Stimulated activated CD8-positive, alpha-beta memory T cell treated with anti-CD3 and anti-CD28 coated beads, Interleukin-7, amount 100 ng/mL, for 1 hour (primary cell): ENCODE measurements at places on chromosomes 6 and 20.

GRCh38 chr6:26295691-26296555 is 69.1 kb upstream of the BTN3A2 start:
- no peak for DNase-seq

GRCh38 chr6:83042467-83043053 is 23.1 kb downstream of the UBE3D start:
- no peak for DNase-seq

GRCh38 chr20:3800256-3800877 is 4.3 kb downstream of the CDC25B start:
- no peak for DNase-seq

DNA sequence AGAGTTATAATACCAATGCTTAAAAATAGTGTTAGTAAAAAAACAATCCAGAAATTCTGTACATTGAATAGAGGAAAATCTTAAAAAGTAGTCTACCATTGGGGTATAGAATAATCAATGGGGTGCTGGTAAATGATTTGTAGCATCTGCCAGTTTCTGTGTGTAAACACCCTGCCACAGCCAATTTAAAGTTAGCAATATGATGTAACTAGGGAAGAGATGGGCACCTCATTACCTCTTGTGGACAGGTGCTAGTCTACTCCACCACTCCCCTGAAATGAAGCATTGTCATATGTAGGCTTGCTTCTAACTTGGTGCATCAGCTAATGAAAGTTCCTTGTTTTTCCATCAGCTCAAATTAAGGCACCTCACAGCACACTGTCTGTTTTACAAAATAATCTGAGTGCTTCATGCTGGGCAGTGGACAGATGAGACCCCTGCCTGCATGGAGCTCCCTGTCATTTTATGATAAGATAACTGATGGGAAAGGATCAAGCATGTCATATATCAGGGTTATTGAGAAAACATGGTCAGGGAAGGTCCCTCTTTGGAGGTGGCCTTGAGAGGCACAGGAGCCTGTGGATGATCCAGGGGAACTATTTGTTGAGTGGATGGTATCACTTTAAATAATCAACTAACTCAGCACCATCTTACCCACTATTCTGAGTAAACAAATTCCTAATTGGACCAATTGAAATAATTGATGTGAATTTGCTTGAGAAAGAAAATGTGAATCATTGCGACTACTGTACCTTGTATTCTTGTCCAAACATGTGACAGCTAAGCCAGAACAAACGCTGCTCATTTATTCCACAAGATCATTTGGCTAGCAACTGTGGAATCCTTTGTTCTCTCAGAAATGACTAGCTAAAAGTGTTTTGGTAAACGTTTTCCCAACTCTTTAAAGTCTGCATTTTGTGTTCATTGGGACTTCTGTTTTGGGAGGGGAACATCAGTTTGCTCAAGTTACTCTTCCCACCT is 45.9 kb upstream of the CSE1L start:
- DNase-seq: no peak

DNA sequence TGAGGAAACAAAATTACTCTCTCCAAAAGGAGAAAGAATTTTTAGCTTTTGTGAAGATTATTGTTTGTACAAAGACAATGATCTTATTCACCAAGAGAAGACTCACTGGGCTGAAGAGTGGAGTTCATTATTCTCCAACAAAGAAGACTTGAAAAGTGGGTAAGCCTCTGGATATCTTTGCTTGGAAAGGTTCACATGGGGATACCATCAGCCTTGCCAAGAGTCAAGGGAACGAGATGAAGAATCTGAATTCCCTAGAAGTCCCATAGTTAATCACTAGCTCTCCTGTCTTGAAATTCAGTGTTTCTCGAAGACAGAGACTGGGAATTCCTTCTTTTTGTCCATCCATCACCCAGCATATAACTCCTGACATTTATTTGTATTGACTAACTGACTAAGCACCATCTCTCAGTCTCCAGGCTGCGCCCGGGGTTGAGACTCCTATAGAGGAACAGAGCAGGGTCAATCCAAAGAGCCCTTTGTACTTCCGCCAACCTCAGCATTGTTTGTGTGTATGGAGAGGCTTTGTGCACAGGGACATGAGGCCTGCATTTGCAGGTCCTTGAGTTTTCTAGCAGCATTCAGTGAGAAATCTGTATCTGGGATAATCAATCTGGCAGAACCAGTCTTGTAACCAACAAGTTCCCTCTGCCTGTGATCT is 461.9 kb downstream of the KIF16B start:
- no peak for DNase-seq

- no peak for DNase-seq
Measured at GRCh38 chr6:23454080-23454976, 671.7 kb upstream of the NRSN1 start.

GRCh38 chr6:30212865-30213666 is at the start of gene TRIM26:
Gene TRIM26, minus strand, starts transcription at chr6:30213406. Its CDS starts 14,303 bp downstream, at chr6:30199103.
- DNase-seq: peak; percentile 91

DNA sequence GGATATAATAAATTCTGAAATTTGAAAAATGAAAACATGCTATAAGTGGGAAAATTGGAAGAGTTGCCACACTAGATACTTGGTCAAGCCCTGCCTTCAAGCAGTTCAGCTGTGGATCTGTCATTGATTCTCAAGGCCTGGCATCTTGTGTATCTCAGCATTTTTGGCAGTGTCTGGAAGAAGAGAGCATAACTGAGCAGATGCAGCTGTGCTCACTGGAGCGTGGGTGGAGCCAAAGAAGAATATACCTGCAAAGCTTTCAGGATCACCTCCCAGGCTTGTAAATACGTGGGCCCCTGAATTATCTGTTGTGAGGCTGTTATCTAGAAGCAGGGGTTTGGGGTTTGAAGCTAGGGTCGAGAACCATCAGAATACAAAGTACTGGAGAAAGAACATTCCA is 31.3 kb upstream of the CHD6 start:
- no peak for DNase-seq

GRCh38 chr6:150202934-150203333 is 60.1 kb downstream of the PPP1R14C start:
- no peak for DNase-seq
